ENCODE measurements at places on chromosomes 3 and 15. TPM values are rescaled to one million over a fixed set of nuclear protein-coding genes. Genes with fewer than 3 reads are reported as not detected.

Gene ROBO1
- total RNA-seq = 63.6 TPM

Gene FHIT
- total RNA-seq = 2.1 TPM

Gene COMMD2
- 28.4 TPM for total RNA-seq

Gene GASK1A
- 2.2 TPM for total RNA-seq

Gene IL5RA
- not detected for total RNA-seq

Gene PP2D1
- total RNA-seq = not detected

Gene SAMD7
- total RNA-seq = not detected

Gene ZPLD1
- 0.62 TPM for total RNA-seq

Gene BCL2A1
- 4.9 TPM for total RNA-seq

Gene MKRN2OS
- total RNA-seq = not detected

Gene SLC4A7
- 99.3 TPM for total RNA-seq

Gene C3orf22
- not detected for total RNA-seq

Gene TNFAIP8L3
- 13.0 TPM for total RNA-seq

Gene GOLGA6D
- total RNA-seq = not detected

Gene TIMP4
- 5.1 TPM for total RNA-seq

Gene AP3B2
- total RNA-seq = 0.22 TPM

Gene ERICH6
- total RNA-seq = not detected

Gene ISLR2
- total RNA-seq = 0.25 TPM

Gene MYL3
- total RNA-seq = not detected

Gene ELP6
- total RNA-seq = 28.5 TPM

Measured in uterine smooth muscle cell (primary cell).